ENCODE measurements at places on chromosomes 5 and 9.

GRCh38 chr9:25241421-25241820 lies 436.8 kb downstream of the TUSC1 start:
- DNase-seq: no peak

DNA sequence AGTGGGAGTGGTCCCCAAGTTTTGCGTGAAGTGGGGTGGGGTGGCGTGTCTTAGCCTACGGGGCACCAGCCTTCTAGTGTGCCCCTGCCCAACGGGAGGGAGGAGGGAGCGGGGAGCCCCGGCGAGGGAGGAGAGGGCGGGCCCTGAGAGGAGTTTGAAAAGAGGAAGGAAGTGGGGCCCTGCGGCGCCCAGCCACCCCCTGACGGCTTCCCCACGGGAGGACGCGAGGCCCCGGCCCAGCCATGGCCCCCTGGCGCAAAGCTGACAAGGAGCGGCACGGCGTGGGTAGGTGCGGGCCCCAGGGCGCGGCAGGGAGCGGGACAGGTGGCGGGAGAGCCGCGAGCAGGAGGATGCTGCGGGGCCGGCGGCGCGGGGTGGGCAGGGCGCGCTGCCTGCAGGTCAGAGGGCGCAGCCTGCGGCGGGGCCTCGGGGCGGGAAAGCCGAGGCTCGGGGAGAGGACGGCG lies at the start of gene DOCK2:
DOCK2 (plus strand) TSS at position 191 of the 464 bp plus-strand sequence; CDS start at position 243, 52 bp downstream.
- DNase-seq: peak; percentile 64

DNA sequence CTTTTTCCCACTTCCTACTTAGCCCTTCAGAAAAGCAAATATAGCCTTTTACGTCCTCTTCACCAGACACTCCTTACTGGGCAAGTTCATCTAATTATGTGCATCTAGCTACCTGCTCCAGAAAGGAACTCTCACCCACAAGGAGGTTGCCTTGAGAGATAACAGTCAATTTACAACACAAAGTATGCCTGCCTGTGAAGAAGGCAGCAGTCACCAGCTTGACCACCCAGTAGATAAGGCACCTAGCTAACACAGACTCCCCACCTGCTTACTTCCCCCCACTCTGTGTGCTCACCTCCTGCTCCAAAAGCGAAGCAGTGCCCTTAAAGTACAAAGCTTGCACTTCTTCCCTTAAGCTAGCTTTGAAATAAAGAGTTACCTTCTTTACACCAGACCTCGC lies 111.7 kb upstream of the MRPS30 start:
- no peak for DNase-seq

- no peak for DNase-seq
Measured at GRCh38 chr5:96924016-96924443, 11.8 kb upstream of the LNPEP start.

All from stimulated activated naive CD4-positive, alpha-beta T cell treated with Interleukin-2 at 50 U/mL for 16 hours (primary cell).